ENCODE measurements at places on chromosomes 12 and 14.

GRCh38 chr12:10033783-10034545 is 3.5 kb downstream of the CLEC9A start:
- no peak for DNase-seq

DNA sequence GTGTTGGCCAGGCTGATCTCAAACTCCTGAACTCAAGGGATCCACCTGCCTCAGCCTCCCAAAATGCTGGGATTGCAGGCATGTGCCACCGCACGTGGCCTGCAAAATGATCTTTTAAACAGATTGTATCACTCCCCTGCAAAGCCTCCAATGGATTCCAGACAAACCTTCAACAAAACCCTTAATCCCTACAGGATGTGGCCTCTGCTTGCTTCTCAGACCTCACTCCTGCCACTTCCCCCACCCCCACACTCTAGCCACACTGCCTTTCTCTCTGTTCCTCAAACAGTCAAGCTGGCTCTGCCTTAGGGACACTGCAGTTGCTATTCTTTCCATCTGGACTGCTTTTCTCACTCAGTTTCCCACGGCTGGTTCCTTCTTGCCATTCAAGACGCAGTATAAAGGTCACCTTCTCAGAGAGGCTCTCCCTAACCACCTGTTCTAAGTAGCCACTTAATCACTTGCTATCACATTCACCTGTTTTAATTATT is 47.3 kb upstream of the TMED10 start:
- no peak for DNase-seq

DNA sequence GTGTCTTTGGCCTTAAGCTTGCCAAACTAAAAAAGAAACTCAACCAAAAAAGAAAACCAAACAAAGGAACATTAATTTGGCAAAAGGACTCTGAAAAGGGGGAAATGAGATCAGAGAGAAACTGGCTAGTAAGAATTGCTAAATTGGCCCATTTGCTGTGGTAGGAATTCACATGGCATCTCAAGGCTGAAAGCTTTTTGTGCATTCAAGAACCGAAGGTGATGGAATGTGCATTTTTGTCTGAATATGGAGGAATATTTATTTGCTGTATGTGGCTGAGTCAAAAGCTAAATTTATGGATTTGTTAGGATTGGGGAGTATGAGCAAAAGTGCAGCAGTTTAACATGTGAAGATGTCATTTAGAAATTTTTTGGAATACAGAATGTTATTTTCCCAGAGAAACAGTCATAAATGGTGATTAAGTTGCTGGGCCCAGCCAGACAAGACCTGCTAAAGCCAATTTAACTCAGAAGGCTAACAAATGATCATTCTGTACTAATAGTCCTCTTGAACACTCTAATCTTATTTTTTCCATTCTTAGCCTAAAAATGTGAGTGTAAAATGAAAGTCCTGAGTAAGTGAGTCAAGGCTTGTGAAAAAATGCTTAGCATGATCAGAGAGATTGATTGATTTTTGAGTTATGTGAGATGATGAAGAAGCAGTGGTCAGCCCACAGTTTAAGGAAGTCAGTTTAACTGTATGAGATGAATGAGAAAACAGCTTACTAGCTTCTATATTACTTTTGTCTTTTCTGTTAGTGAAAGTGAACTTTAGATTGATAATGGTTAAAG is 94.1 kb downstream of the ANO6 start:
- no peak for DNase-seq

DNA sequence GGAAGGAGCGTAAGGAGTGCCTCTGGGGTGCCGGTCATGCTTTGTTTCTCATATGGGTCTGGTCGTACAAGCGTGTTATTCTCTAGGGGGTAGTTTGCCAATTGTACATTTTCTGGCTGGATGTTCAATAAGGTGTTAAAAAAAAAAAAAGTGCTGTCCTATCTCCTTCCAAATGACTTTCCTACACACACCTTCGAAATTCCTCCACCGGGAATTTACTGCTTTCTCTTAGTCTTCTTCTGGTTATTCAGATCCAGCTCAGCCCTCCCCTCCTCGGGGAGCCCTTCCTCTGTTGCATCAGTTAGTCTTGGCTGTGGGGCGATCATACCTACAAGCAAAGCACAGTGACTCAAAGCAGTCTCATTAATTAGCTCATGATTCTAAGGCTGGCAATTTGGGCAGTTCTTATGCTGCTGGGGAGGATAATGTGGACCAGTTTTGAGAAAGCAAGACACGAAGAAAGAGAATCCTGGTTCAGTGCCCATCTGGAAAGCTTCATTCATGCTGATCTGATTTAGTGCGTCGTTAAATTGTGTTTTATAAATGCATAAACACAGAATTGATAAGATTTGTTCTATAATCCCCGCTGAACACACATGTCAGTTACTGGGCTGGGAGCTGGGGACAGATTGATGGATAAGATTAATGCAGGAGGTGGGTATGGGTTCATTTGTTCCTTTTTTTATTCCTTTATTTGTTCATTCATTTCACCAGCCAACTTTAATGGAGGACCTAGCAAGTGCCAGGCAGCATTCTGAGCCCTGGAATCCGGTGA is 9.2 kb upstream of the CLMN start:
- no peak for DNase-seq

- no peak for DNase-seq
These were observed 1358.8 kb downstream of the LRFN5 start for GRCh38 chr14:42965512-42965911.

DNA sequence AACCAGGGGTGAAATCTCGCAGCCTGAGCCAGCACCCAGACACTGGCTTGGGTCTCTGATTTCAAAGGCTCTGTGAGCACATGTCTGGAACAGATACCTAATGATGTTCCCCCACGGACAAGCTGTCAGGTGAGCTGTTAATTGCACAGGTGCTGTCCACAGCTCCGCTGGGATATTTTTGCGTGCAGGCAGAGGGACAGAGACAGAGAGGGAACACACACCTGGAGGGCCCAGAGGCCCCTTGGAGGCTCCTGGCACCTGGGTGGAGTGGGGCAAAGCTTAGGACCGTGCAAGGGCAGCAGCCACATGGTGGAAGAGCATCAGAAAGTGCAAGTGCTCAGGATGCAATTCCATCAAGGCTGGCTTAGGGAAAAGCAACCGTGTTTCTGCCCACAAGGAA is 57.3 kb downstream of the ARL6IP4 start:
- DNase-seq, result no peak

DNA sequence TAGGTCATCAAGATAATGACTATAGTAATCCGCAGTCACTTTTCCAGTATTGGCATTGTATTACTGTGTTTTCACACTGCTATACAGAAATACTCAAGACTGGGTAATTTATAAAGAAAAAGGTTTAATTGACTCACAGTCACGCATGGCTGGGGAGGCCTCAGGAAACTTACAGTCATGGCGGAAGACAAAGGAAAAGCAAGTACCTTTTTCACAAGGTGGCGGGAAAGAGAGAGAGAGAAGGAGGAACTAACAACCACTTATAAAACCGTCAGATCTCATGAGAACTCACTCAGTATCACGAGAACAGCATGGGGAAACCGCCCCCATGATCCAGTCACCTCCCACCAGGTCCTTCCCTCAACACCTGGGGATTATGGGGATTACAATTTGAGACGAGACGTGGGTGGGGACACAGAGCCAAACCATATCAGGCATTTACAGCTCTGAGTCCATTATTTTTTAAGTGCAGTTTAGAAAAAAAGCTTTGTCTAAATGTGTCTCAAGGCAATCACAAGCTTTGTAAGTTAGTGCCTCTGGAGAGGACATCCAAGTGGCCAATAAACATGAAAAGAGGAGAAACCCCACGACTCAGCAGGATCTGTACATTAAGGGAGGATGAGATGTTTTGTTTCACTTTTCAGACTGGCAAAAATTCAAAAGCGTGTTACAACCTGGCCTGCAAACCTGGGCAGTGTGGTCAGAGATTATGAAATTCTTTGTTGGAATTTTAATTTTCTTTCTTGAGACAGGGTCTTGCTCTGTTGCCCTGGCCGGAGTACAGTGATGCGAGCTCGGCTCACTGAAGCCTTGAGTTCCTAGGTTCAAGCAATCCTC is 82.0 kb downstream of the DNAH10 start:
- no peak for DNase-seq

DNA sequence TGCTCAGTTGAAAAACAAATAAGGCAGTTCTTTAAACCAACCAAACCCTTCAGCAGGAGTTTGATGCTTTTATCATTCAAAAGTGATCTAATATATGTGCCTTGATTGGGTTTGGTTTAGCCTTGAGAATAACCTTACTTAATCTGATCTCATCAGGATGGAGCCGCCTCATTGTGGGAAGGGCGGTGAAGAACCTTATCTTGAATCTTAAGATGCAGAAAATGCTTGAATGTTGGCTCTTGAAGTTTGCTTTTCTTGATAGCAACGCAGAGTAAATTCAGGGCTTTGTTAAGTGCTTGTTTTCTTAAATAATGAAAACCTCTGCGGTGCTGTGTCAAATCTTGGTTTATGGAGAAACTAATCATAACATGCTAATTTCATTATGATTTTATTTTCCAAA is 138.2 kb downstream of the MON2 start:
- DNase-seq, result peak; percentile 31

Measured in activated CD4-positive, alpha-beta T cell treated with anti-CD3 and anti-CD28 coated beads, Interleukin-2, Interleukin-6, amounts not matched to agents 100 ng/mL and 50 ng/mL, durations not matched to agents 16 hours and 8 hours (primary cell).